Stimulated activated CD4-positive, alpha-beta T cell treated with anti-CD3 and anti-CD28 coated beads, Interleukin-2, amount 100 ng/mL, for 48 hours (primary cell): ENCODE measurements at places on chromosomes 5 and 9.

DNA sequence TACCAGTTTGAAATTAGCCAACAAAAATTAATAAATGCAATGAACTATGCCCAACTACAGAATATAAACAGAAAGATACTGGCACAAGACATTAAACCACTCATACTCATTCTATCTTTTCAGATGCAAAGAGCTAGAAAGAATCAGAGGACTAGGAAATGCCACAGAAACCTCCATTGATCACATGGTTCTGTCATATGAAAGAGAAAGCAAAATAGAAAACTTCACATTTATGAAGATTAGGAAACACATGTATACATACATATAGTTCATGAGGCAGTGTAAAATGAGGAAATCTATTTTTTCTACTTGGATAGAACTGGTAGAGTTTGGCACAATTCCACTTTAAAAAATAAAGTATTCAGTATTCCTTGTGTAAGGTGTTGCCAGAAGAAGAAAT is 275.1 kb upstream of the PTGER4 start:
- no peak for DNase-seq

DNA sequence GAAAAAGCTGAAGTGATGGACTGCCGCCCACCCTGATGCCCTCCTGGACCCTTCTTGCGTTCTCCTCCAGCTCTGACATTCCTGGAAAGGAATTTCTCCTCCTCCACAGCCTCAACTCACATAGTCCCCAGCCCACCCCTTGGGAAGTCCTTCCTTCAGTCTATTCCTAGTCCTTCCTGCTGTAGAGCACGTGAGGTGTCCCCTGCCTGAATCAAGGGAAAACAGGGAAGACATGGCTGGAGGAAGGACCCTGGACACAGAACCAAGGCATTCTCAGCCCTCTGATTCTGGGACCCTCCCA is 3.7 kb downstream of the ARID3C start:
- no peak for DNase-seq

DNA sequence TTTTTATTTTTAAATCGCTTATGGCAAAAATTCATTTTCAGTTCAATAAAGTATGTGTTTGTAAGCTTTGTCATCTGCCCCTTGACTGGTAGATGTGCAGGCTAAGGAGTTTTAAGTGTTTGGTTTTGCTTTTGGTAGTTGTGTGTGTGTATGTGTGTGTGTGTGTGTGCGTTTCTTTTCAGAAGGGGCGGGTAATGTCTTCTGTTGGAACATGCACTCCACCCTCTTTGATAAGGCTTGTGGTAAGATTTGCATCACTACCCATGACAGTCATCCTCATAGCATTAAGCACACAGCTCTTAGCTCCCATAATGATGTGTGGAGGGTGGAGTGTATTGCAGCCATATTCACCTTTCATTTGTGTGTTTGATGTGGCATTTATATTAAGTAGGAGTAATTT is 92.1 kb upstream of the FSD1L start:
- DNase-seq = no peak

DNA sequence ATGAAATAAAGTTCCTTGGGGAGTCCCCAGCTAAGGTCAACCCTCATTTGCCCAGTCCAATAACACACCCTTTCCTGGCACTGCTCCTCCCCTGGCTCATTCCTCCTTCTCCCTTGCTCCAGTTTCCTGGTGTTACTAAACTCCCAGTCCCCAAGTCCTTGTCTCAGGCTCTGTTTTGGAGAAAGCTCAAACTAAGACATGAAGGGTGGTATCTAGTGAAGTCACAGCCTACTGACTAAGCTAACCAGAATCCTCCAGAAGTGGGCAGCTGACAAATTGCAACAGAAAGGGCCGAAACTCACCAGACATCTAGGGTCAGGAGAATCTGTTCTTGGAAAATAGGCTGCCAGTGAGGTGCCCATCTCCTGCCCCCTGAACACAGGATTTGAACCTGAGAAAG is 118.7 kb upstream of the NEK6 start:
- no peak for DNase-seq

DNA sequence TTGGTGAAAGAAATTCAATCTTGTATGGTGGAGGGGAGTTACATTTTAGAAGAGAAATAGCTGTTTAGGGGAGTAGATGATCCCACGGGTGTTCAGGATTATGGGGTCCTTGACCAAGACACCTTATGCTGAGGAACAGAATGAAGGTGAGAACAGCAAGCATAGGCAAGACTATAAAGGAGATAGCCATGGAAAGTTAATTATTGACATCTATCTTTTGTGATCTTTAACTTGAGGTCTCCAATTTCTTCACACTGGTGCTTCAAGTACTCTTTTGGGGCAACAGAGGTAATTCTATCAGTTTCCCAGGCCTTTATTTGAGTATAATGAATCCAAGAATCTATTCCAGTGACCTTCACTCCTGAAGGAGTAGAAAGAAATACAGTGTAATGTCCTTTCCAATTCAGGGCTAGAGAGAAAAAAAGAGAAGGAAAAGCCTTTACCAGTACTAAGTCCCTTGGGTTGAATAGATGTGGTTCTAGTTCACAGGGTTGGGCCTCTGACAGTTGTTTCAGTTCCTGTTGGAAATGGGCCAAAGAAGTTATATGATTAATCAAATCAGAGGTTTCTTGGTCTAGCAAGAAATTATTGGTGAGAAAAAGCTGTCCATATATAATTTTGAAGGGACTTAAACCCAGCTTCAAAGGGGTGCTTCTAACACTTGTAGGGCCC is 2104.1 kb upstream of the ACO1 start:
- no peak for DNase-seq

- DNase-seq = no peak
Measured at GRCh38 chr5:115381911-115382662, 85.6 kb upstream of the CCDC112 start.

GRCh38 chr5:141917760-141918159 is 5.9 kb upstream of the DELE1 start:
- no peak for DNase-seq

DNA sequence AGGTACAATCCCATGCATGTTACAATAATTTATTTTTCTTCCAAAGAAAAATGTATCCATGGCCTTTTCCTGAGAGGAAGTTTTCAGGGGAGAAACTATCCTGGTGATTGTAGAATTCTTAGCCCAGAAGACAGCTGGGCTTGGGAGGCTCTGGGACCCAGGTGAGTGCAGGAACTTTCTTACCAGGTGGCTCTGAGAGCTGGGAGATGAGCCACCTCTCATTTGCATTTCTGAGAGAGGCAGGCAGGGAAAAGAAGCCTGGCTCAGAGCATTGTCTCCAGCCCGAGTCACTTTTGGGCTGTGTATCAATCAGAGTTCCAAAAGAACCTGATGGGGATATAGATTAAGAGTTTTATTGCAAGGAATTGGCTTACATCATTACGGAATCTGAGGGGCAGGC is 52.7 kb downstream of the ALG2 start:
- DNase-seq = no peak

- no peak for DNase-seq
Measured at GRCh38 chr9:70947086-70947485, 174.3 kb downstream of the TRPM3 start.

- DNase-seq = peak; percentile 28
Measured at GRCh38 chr9:135990468-135991429, 29.6 kb upstream of the UBAC1 start.

GRCh38 chr5:14528926-14529325 is 52.7 kb upstream of the OTULINL start:
- DNase-seq = no peak

DNA sequence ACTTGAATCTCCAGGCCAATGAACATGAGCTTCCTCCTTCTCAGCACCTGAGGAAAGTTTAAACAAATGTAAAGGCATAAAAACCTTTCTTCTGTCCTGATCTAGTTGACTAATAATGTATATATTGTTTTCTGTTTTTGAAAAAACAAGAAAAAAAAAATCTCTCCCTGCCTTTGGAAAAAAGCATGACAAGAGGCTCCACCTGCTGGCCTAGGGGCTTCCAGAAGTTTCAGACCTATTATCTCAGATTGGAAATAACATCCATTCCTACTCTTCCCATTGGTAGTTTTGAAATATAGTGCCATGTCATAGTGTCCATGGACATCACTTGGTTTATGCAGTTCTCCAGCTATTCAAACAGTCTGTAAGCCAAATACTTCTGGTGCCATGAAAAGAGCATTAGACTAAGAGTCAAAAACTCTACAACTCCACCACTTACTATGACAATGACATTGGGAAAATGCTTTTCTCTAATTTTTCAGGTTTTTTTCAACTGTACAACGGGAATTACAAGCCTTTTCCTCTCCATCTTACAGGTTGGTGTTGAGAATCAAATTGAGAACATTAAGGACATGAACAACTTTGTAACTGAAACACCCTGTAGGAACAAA is 409.6 kb upstream of the MPDZ start:
- no peak for DNase-seq

DNA sequence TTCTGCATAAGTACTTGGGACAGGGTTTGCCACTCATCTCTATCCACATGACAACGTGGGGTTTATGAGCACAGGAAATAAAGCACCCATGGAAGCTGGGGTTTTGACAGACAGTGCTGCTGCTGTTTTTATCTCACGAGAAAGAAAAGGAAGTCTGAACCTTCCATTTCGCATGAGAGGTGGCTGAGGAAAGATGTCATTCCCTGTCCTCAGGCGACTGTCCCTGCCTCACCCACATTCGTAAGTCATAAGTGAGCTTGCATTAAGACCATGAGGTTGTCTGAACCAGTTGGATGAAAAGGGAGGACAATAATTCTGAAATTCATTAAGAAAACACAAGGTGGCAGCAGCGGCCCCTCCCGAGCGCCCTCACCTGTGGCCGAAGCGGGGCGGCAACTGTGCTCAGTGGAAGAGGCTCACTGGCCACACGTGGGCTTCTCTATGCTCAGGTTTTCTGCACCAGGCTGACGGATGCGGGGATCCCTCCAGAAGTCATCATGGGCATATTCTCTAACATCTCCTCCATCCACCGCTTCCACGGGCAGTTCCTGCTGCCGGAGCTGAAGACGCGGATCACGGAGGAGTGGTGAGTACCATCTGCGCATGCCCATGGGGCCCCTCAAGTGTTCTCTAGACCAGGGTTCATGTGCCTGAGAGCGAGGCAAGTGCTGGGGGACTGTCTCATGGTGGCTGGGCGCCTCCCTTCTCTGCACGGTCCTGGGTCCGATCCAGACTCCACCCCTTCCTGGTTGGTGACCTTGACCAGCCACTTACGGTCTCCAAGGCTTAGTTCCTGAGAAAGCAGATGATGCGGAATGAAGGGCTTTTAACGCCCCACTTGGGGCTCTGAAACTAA is 54.7 kb upstream of the SUSD3 start:
- peak; percentile 55 for DNase-seq

DNA sequence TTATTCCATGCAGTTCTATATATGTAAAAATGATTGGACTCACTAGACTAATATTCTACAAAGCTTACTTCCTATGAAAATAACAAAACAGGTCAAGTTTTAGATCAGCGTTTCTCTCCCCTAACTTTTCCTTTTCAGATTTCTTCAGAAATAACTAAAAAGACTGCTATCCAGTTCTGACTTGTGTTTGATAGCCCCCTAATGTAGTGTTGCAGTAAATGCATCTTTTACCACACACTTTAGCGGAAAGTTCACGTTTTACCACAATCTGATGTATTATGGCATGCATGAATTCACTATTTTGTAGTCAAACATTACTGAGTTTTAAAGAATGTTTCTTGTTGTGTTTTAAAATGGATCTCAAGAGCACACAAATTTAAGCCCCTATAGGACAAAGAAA is 292.7 kb downstream of the RAB3C start:
- no peak for DNase-seq

GRCh38 chr5:62017092-62017491 is 288.9 kb upstream of the KIF2A start:
- no peak for DNase-seq

DNA sequence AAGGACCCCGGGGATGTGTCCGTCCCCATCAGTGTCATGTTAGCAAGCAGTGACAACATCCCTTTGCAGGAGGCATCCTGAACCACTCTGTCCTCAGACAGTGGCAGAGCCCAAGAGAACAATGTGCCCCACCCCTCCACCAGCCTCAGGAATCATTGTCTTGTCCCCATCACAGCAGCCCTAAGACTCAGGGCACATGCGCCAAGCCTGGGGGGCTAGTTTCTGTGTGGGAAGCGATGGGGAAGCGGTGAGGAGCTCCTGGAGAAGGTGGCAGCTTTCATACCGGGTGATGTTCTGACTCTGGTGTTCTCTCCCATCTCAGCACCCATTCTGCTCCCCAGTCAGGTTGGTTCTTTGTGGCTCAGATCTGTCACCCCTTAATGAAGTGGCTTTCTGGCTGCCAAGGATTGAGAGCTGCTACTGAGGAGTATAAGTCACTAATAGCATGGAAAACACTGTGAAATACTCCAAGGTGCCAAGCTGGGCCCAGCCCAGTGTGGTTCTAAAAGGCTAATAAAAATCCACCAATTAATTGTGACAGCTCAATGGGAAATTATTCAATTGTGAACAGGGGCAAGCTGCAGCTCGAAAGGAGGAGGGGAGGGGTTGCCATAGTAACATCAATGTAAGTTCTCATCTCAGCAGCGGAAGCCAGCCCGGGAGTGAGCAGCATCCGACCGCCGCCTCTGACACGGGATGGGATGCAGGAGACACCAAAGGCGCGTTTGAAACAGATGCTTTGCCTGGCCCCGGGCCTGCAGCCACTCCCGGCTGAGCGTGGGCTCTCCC is 4.7 kb downstream of the QRFP start:
- DNase-seq = no peak

GRCh38 chr5:9251379-9251980 is 294.4 kb downstream of the SEMA5A start:
- no peak for DNase-seq

DNA sequence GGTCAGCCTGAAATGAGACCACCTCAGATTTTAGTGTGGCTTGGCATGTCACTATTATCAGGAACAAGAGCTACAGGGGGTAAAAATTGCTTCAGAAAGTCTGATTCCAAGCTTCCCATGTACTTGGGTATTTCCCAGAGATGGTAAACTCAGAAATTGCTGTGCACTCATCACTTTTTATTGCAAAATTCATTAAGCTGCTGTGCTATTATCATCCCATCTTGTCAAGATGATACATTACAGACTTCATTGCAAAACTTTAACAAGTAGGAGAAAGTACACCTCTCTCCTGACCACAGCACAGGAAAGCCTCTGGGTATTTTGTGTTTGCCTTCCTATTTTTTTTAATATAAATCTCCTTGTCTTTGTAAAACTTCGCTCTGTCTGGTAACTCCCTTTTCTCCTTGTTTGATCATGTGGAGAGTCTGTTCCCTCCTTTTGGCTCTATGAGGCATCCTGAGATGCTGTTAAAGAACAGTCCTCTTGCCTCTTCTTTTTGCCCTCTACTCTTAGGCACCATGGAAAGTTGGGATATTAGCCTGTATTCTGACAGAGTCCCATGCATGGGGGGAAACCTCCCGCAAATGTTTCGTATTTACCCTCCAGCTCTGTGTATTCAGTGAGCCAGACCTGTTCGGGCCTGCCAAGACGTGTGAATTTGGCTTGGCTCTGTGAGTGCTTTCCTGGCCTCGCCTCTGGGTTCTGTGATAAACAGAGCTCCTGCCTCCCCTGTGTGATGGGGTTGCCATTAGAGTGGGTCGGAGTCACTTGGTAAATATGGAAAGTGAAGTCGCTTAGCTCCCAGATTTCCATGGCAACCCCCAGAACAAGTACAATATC is 260.7 kb downstream of the NR3C1 start:
- DNase-seq = no peak
